Stimulated activated CD8-positive, alpha-beta memory T cell treated with anti-CD3 and anti-CD28 coated beads, Interleukin-4, amount 100 ng/mL, for 48 hours (primary cell): ENCODE measurements at places on chromosomes 12 and 14.

- no peak for DNase-seq
Observed at GRCh38 chr12:89946518-89947135, 238.0 kb upstream of the ATP2B1 start.

DNA sequence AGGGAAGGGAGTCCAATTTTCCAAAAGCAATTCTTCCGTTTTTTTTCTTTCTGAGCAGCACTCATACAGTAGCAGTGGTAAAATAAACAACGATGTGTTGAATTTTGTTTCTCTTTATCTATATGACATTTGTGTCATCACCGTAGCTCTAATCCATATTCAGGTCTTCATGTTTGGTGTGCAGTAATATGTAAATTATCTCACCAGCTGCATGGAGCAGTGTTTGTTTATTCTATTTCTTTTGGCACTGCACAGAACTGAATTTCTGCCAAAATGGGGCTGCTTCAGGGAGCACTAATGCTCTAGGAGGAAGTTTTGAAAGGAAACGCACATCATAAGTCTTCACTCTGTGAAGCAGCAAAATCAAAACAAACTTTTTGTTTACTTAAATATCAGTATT lies 130.0 kb upstream of the NPAS3 start:
- DNase-seq, result no peak

- DNase-seq, result peak; percentile 49
Observed at GRCh38 chr12:122182887-122183587, at the start of gene LRRC43. LRRC43 (plus strand) TSS chr12:122183123; CDS start chr12:122183145, 22 bp downstream.

DNA sequence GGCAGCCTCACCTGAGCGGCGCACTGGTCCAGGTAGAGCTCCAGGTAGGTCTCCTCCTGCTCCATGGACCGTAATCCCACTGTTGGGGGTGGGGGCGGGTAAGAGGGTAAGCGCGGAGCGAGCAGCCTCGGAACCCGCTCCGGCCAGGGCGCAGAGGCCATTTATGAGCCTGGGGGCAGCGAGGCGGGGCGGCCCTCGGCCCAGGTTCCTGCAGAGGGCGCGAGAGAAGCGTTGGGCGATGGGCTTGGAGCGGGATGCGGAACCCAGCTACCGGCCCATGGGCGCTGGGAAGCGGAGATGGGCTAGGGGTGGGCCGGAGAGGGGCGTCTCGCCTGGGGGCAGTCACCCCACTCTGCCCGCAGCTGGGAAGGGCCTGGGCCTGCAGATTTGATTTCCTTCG lies at the start of gene TBPL2:
Gene TBPL2 (minus strand): TSS at position 232 of the 400 bp plus-strand sequence. CDS start 167 bp downstream, at position 65.
- DNase-seq, result no peak

GRCh38 chr12:26431211-26431610 lies 235.8 kb downstream of the SSPN start:
- DNase-seq, result no peak

- no peak for DNase-seq
Observed at GRCh38 chr12:106885026-106885425, 70.7 kb upstream of the TMEM263 start.

GRCh38 chr14:38134416-38135030 lies 73.2 kb upstream of the SSTR1 start:
- no peak for DNase-seq

DNA sequence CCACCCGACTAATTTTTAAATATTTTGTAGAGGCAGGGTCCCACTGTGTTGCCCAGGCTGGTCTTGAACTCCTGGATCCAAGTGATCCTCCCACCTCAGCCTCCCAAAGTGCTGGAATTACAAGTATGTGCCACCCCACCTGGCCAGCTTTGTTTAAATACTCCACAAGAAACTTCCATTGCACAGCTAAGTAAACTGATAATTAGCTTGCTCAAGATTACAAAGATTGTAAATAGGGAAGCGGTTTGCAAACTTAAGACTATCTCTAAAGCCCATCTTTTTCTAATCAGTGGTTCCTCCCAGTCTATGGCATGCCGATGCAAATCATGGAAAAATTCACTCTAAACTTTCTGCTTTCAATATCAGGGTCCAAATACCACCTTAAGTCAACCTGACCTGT lies 9.7 kb downstream of the SLC7A8 start:
- DNase-seq, result no peak

- no peak for DNase-seq
Observed at GRCh38 chr12:31519511-31519910, 71.4 kb downstream of the DENND5B start.

GRCh38 chr12:123268850-123269249 lies 2.8 kb downstream of the CDK2AP1 start:
- DNase-seq, result no peak

GRCh38 chr12:72453066-72453465 lies 180.9 kb downstream of the TRHDE start:
- DNase-seq, result no peak

DNA sequence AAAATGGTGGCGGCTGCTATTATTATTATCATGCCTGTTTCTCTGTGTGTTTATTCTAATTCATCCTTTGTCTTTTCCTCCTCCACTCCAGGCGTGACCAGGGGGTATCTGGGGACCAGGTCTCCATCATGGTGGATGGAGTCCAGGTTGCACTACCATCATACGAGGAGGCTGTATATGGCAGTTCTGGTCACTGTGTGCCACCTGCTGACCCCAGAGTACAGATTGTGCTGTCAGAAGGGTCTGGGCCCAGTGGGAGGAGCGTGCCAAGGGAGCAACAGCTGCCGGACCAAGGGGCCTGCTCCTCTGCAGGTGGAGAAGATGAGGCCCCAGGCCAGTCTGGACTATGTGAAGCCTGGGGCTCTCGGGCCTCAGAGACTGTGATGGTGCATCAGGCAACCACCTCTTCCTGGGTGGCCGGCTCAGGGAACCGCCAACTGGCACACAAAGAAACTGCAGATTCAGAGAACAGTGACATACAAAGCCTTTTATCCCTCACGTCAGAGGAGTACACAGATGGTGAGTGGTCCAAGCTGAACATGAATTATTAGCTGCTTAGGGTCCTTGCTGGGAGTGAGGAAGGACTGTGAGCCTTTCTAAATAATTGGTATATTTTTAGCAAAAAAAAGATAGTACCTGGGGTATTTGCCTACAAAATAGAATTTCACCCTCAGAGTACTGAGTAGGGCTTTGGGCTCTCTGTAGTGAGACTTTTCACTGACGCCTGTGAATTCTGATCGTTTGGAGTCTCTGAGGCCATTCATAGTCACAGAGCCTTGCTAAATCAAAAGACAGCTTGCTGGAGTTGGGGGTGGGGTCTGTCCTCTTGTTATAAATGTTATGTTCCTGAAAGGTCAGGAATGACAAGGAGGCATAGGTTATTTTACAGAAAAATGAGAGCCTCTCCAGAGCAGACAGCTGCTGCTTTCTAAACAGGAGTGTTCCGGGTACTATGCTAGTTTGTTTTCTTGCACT lies 58.1 kb upstream of the SRSF5 start:
- no peak for DNase-seq

- DNase-seq, result peak; percentile 76
Observed at GRCh38 chr12:113208041-113208934, 13.0 kb upstream of the TPCN1 start.

DNA sequence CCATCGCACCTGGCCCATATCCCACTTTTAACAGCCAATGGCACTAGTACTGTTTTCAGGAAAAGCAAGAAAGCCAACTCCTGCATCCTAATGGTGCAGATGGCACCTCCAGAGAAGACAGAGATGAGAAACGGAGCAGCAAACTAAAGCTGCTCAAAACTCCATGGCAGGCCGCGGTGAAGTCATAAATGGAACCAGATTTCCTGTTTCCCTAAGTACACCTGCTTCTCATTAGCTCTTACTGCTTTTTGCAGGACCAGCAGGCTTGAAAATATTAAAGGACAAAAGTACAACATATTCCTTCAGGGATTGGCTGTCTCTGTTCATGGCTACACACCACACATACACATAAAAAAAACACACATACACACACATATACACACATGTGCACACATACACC lies 36.7 kb upstream of the LGALS3 start:
- DNase-seq, result no peak

- peak; percentile 57 for DNase-seq
Observed at GRCh38 chr14:61385002-61385685, 63.8 kb downstream of the PRKCH start.

DNA sequence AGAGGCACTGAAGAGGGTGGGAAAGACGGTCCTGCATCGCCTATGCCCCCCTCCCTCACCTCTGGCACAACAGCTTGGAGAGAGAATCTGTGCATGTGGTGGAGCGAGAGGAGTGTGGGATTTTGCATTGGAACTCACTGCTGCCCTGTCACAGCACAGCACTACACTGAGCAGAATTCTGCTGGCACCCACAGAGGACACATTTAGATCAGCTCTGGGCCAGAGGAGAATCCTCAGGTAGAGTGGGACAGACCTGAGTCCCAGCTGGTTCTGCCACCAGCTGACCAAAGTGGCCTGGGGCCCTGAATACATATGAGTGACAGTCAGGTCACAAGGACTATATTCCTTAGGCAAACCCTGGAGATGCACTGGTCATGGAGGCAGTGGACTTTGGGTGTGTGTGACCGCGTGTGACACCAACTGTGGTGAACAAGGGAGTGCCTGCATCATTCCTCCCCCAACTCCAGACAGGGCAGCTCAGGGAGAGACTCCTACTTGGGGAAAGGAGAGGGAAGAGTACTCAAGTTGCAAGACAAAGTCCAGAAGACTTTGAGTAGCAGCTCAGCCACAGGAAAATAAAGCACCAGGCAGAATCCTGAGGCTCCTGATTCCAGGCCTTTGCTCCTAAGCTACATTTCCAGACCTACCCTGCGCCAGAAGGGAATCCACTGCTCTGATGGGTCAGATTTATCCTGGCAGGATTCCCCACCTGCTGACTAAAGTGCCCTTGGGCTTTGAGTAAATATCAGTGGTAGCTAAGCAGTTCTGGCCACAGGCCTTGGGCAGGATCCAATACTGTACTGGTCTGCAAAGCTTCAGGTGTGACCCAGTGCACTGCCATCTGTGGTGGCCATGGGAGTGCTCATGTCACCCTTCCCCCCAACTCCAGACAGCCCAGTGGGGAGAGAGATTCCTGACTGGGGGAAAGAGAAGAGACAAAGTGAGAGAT lies 10.6 kb upstream of the ACOT1 start:
- no peak for DNase-seq

- DNase-seq, result no peak
Observed at GRCh38 chr14:66974397-66975025, 214.7 kb upstream of the GARIN2 start.

- no peak for DNase-seq
Observed at GRCh38 chr14:44204061-44204835, 302.8 kb downstream of the FSCB start.

DNA sequence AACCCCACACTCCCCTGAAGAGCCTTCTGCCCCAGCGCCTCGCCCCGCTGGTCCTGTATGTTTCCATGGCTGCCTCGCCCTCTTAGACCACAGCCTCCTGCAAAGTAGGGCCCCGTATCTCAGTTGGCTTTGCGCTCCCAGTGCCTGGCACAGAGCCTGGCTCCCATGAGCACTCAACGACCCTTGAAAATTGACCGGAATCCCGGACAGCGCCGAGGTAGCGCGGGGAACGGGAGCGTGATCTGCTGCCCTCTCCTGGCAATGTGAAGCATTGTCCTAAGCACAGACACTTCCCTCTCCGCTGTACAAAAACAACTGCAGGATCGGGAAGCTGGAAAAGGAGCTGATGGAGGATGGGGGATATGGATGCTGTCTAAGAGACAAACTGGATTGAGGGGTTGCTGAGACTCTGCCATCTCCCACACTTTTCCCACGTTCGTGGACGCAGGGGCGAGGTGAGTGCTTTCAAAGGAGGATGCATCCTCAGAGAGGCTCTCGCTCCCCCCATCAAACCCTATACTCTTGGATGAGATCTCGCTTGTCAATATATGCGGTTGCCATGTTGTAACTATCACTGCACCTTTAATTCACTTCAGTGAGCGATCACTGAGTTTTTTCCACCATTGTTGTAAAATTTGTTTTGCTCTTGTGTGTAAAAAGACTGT lies 10.7 kb upstream of the FKBP4 start:
- peak; percentile 69 for DNase-seq

GRCh38 chr14:58297412-58297761 lies 968 bp upstream of the ARID4A start:
- DNase-seq, result no peak

GRCh38 chr14:35140718-35141581 lies 18.6 kb downstream of the PRORP start:
- DNase-seq, result no peak

DNA sequence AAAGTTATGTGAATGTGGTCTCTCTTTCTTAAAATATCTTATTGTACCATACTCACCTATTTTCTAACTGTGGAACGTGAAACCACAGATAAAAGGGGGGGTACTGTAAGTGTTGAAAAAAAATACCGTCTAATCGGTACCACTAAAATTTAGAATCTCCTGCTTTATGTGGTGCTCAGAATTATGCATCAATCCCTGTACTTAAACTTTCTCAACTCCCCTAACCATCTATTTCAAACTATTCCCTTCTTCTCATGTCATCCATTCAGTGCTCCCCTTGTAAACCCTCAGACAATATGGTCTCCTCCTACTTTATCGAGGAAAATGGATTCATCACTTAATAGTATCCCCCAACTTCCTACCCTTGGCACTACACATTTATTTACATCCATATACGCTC lies 23.7 kb downstream of the DEPDC4 start:
- no peak for DNase-seq

DNA sequence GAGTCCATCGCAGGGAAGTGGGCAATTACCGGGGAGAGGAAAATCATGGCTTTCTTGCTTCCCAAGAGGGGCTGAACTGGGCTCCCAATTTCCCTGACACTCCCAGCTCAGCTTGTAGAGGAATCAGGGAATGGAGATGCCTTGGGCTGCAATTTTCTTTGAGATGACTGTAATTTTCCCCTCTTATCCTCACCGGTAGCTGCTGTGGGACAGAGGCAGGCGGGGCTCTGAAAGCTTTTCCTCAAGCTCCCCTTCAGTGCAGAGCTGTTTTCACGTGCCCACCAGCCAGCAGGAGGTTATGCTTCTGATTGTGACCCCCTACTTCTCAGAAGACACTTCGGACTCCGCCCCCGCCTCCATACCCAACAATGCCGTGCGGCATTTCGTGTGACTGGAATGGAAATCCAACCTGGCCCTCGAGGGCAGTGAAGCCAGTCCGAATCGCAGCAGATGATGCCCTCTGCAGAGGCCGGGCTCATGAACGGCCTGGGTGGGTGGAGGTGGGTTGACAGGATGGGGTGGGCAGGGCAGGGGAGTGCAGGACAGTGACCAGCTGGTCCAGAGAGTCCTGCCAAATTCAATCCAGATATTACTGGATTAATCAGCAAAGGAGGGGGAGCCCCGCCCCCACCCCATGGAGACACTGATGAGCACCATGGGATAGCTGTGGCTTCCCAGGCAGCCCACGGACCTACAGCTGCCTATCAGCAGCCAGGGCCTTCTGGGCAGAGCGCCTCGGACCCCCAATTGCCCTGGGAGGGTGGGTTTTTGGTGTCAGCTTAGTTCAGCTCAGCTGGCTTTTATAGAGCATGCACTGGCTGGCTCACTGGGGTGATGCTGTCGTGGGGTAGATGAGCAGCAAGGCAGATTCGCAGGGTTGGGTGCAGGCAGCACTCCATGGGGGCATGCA lies 37.6 kb downstream of the RTL1 start:
- DNase-seq, result no peak

DNA sequence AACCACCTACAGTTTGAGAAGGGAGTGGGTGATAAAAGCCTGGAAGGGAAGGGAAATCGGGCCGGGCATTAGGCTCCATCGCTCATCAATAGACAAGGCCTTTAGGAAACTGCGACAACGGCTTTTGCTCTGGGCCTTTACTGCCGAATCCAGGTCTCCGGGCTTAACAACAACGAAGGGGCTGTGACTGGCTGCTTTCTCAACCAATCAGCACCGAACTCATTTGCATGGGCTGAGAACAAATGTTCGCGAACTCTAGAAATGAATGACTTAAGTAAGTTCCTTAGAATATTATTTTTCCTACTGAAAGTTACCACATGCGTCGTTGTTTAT lies 261 bp upstream of the RNU7-1 start:
- peak; percentile 80 for DNase-seq

GRCh38 chr12:126936181-126936851 lies 1330.7 kb upstream of the TMEM132C start:
- no peak for DNase-seq
